ENCODE measurements at places on chromosomes 3 and 15.

DNA sequence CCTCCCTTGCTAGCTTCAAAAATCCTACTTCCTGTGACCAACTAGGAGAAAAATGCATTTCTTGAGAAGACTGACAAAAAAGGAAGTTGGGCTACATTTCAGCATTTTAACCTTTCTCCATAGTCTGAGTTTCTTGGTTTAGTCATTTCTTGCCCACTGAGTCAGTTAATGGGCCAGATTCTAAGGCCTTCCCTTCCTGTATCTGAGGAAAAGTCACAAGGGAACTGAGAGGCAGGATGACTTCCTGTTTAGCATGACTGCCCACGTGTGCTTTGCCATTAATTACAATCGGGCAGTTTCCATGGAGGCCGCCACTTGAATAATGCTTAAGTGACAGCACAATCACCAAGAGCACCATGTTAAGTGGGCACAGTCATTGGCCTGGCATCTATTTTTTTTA, 794.4 kb upstream of the LMCD1 start:
- DNase-seq = no peak
- H3K27ac ChIP-seq = no peak overlapping the region
- no peaks in the 10 kb centered on the region for H3K27me3 ChIP-seq
- no peaks in the 10 kb centered on the region for H3K4me1 ChIP-seq

GRCh38 chr15:69039516-69040225, 25.2 kb downstream of the NOX5 start:
- H3K4me1 ChIP-seq = no peaks in the 10 kb centered on the region
- no peak overlapping the region for H3K4me3 ChIP-seq
- DNase-seq = no peak
- no peaks in the 10 kb centered on the region for H3K36me3 ChIP-seq
- no peak overlapping the region for H3K27ac ChIP-seq
- H3K27me3 ChIP-seq = no peaks in the 10 kb centered on the region

GRCh38 chr15:89543389-89543788, 31.9 kb upstream of the TICRR start:
- H3K4me1 ChIP-seq = no peaks in the 10 kb centered on the region
- no peak for DNase-seq
- no peaks in the 10 kb centered on the region for H3K36me3 ChIP-seq
- no peak overlapping the region for H3K27ac ChIP-seq
- no peak overlapping the region for H3K4me3 ChIP-seq
- no peaks in the 10 kb centered on the region for H3K27me3 ChIP-seq

GRCh38 chr15:69149803-69150202, 10.6 kb upstream of the GLCE start:
- H3K27ac ChIP-seq = no peak overlapping the region
- H3K4me1 ChIP-seq = no peaks in the 10 kb centered on the region
- no peaks in the 10 kb centered on the region for H3K36me3 ChIP-seq
- H3K27me3 ChIP-seq = no peaks in the 10 kb centered on the region

DNA sequence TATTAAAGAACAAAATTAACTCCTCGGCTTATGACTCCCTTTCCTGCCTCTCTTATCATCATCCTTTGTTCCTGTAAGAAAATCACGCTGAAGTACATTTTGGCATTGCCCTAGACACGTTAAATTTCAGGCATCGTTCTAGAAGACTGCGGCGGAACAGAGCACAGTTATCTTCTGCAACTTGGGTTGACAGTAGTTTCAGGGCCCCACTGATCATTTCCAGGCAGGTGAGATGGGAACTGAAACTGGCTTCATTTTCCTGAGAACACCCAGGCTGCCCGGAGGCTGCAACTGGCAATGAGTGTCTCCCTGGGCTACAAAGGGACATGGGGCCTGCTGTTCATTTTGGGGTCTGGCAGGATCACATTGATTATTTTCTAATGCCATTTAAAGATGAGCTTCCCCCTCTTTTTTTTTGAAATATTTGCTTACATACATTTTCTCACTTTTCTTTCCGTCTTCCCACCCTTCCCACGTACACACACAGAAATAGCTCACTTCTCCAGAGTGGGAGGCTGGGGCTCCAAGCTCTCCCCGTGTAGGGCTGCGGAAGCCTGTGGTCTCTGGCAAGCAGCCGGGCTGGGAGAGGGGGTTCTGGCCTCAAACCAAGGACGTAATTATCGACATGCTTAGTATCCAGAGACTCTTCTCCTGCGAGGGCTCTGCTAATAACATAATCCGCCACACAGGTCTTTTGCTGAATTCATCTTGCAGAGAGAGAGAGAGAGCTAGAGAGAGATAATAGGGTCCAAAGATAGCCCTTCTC, 267.4 kb downstream of the ABHD5 start:
- no peak overlapping the region for H3K4me3 ChIP-seq
- H3K27ac ChIP-seq = no peak overlapping the region
- no peaks in the 10 kb centered on the region for H3K4me1 ChIP-seq
- H3K27me3 ChIP-seq = no peaks in the 10 kb centered on the region

DNA sequence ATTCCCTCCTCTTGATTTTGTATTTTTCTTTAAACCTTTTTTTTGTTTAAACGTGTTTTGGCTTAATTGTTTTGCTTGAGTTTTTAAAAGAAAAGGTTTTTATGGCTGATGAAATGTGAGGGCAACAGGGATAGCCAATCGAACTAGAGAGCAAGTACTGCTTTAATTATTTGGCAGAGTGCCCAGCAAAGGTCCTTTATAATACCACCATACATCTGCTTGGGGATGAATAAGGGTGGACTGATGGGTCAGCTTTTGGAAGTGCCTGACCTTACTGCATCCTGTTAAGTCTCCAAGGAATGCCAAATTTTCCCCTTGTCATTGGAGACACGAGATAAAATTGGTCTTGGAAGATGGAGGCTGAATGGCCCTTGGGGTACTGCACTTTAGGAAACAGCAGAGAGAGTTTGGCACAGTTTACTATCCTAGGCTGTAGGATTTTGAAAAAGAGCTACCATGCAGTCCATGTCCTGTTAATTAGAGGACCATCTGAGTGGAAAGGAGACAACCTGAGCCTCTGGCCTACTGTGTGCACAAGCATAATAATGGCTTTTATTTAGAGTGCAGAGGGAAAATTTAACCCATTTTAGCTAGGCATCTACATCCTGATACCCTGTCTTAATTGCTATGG, 19.8 kb upstream of the MTHFS start:
- H3K4me3 ChIP-seq = no peak overlapping the region
- H3K27ac ChIP-seq = no peak overlapping the region
- no peak for DNase-seq
- no peaks in the 10 kb centered on the region for H3K4me1 ChIP-seq
- H3K27me3 ChIP-seq = no peaks in the 10 kb centered on the region
- peaks cover 11% of the 10 kb centered on the region for H3K36me3 ChIP-seq

DNA sequence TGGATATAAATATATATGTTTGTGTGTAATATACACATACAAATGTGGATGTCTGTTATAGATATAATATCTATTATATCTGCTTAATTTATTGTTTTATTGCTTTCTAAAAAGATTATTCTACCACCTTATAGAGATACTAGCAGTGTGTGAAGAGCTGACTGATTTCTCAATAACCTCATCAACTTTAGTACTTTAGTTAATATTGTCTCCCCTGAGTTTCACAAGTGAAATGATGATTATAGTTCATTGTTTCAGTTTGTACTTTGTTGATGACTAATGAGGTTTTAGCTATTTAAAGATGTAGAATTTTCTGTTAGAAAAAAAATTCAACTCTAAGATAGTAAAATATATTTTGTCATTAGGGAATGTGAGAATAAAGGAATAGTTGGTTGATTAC, 11.4 kb downstream of the RSRC1 start:
- no peaks in the 10 kb centered on the region for H3K27me3 ChIP-seq
- H3K4me3 ChIP-seq = no peak overlapping the region
- H3K4me1 ChIP-seq = no peaks in the 10 kb centered on the region
- no peak for DNase-seq
- H3K36me3 ChIP-seq = no peaks in the 10 kb centered on the region

DNA sequence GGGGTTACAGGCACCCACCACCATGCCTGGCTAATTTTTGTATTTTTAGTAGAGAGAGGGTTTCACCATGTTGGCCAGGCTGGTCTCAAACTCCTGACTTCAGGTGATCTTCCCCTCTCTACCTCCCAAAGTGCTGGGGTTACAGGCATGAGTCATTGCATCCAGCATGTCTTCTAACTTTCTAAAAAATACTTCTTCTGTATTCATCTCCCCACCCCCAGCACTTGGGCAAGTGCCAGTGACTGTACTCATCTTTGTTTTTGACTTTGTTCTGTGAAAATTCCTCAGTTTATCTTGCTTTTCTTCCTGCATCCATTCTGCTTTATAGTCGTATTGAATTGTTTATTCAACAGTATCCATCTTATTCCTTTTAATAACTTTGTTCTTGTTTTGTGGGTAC, 47.6 kb downstream of the ARIH1 start:
- H3K36me3 ChIP-seq = no peaks in the 10 kb centered on the region
- DNase-seq = no peak
- no peaks in the 10 kb centered on the region for H3K27me3 ChIP-seq
- H3K4me3 ChIP-seq = no peak overlapping the region
- H3K27ac ChIP-seq = no peak overlapping the region

DNA sequence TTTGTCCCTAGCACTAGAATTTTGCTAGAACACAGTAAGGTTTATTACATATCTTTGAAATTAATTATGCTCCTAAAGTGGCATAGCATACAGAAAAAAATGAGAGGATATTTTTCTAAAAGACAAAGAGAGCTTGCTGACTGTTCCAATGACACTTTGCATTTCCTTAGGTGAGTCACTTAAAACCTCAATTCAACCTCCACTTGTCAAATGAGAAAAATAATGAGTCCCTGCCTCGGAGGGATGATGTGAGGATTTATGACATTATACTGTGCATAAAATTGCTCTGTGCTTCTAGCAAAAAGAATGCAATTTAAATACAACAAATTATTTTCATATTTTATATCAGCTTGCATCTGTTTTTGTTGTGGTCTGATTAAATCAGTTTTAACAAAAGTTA, 1417.0 kb upstream of the ALCAM start:
- H3K27ac ChIP-seq = no peak overlapping the region
- no peaks in the 10 kb centered on the region for H3K36me3 ChIP-seq
- H3K4me3 ChIP-seq = no peak overlapping the region
- DNase-seq = no peak

DNA sequence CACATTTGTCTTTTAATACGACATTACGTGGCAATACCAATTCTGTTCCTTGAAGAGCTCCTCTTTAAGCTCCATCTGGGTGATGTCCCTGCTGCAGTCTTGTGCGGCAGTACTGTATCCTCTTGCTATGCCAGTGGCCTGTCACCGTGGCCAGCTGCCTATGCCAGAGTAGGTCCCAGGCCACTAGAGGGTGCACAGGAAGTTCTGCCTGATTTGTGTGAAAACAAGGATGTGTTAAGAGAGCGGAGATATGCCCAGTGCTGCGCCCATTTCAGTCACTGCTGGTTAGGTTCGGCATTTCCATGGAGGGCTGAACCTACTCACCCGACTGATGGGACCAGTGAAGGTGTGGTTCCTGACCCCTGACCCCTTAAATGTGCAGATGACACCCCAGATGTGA, 25.2 kb downstream of the NIPA1 start:
- no peak overlapping the region for H3K4me3 ChIP-seq
- no peaks in the 10 kb centered on the region for H3K27me3 ChIP-seq
- no peak overlapping the region for H3K27ac ChIP-seq
- peak; percentile 51 for DNase-seq
- H3K36me3 ChIP-seq = no peaks in the 10 kb centered on the region
- no peaks in the 10 kb centered on the region for H3K4me1 ChIP-seq

DNA sequence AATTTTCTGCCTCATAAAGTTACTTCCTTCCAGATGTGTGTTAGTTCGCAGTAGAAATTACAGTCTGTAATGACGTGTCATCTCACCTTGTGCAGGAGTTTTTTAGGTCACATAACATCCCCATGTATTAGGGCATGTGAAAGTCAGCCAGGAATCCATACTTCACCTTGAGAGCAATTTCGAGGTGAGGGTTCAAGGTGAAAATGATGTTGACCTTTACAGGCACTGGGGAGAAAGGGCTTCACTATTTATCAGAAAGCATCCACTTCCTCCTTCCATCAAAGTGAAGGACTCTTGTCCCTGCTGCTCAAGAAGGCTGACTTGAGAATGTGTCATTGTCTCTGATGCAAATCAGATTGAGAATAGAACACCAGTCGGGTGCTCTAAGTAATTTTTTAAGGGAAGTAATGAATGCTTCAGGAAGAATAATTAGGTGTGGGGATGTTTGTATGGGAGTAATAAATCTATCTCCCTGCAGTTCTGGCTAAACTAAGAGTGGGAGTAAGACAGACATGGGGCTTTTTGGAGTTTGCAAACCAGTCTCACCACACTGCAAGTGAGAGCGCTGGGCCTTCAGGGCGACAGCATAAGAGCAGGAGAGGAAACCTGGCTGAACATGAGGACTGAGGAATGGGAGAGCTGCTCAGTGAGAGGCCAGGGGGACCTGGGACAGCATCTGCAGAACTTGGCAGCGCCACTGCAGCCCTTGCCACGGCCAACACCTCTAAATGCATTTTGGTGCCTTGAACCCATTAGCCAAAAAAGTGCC, 85.9 kb upstream of the IL12A start:
- no peak for DNase-seq
- H3K27ac ChIP-seq = no peak overlapping the region
- H3K4me1 ChIP-seq = no peaks in the 10 kb centered on the region
- no peaks in the 10 kb centered on the region for H3K27me3 ChIP-seq
- no peak overlapping the region for H3K4me3 ChIP-seq

- no peaks in the 10 kb centered on the region for H3K36me3 ChIP-seq
- H3K4me1 ChIP-seq = no peaks in the 10 kb centered on the region
- DNase-seq = no peak
- H3K4me3 ChIP-seq = no peak overlapping the region
- H3K27ac ChIP-seq = no peak overlapping the region
- no peaks in the 10 kb centered on the region for H3K27me3 ChIP-seq
Measured at GRCh38 chr3:190676481-190676880, 162.6 kb downstream of the IL1RAP start.

- H3K27me3 ChIP-seq = no peaks in the 10 kb centered on the region
- H3K27ac ChIP-seq = no peak within 1 kb of the TSS
- DNase-seq = peak; percentile 62
- H3K36me3 ChIP-seq = no peaks in the 10 kb centered on the region
- no peaks in the 10 kb centered on the region for H3K4me1 ChIP-seq
- no peak within 1 kb of the TSS for H3K4me3 ChIP-seq
Measured at GRCh38 chr3:119559441-119559963, at the start of gene CD80. TSS of gene CD80 (minus strand) at chr3:119559614. CDS start at chr3:119557728, 1,886 bp downstream.

GRCh38 chr3:18245721-18246120, 179.4 kb downstream of the SATB1 start:
- no peak for DNase-seq
- no peak overlapping the region for H3K27ac ChIP-seq
- no peak overlapping the region for H3K4me3 ChIP-seq
- no peaks in the 10 kb centered on the region for H3K27me3 ChIP-seq
- no peaks in the 10 kb centered on the region for H3K4me1 ChIP-seq

- no peaks in the 10 kb centered on the region for H3K36me3 ChIP-seq
- H3K4me1 ChIP-seq = no peaks in the 10 kb centered on the region
- H3K4me3 ChIP-seq = no peak overlapping the region
- no peak for DNase-seq
- H3K27me3 ChIP-seq = peaks cover 8% of the 10 kb centered on the region
- no peak overlapping the region for H3K27ac ChIP-seq
Measured at GRCh38 chr15:48966595-48967301, 3.0 kb upstream of the SHC4 start.

DNA sequence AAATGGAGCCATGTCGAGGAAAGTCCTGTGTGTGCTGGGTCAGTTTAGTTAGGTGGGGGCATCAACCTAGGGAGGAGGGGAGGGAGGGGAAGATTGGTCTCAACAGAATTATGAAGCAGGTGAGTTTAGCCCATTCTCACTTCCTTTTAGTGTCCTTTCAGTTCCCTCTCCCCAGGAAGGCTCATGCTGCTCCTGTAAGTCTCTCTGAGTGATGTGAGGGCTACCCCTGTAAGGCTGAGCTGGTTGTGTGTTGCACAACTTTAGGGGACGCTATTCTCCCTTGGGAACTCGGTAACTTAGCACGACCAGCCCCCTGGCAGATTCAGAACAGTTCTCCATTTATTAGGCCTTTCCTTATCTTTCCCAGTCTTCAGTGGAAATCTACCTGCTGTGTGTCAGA, 21.2 kb downstream of the IL5RA start:
- no peaks in the 10 kb centered on the region for H3K36me3 ChIP-seq
- no peak overlapping the region for H3K4me3 ChIP-seq
- no peak for DNase-seq
- H3K4me1 ChIP-seq = no peaks in the 10 kb centered on the region
